Osteoblast (primary cell): ENCODE measurements at places on chromosomes 16 and 17.

GRCh38 chr16:24730914-24731313, 1.5 kb downstream of the TNRC6A start:
- H3K27me3 ChIP-seq: no peaks in the 10 kb centered on the region
- peaks cover 36% of the 10 kb centered on the region for H3K4me1 ChIP-seq
- peak overlapping the region; percentile 89 for H3K4me3 ChIP-seq
- no peak overlapping the region for H3K27ac ChIP-seq
- peaks cover 13% of the 10 kb centered on the region for H3K36me3 ChIP-seq

GRCh38 chr16:89721546-89722391, 432 bp downstream of the ZNF276 start:
- peaks cover 26% of the 10 kb centered on the region for H3K4me1 ChIP-seq
- peak overlapping the region; percentile 52 for H3K27ac ChIP-seq
- peak overlapping the region; percentile 88 for H3K4me3 ChIP-seq
- H3K27me3 ChIP-seq: no peaks in the 10 kb centered on the region
- H3K36me3 ChIP-seq: peaks cover 27% of the 10 kb centered on the region

DNA sequence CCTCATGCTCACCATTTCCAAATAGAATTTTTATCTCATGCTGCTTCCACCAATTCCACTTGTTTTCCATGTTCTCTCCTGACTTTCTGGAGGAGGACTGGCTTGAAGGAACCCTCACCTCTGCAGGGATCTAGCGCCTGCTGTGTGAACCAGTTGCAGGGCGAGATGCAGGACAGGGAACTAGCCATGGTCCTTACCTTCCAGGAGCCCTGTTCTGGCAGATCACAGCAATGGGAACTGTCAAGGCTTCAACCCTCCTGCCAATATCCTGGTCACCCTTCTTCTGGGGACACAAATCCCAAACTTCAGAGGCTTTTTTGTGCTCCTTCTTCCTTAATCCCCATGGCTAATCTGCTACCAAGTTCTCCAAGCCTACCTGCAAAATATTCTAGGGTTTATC, 60.4 kb upstream of the MMP2 start:
- no peak overlapping the region for H3K27ac ChIP-seq
- DNase-seq: no peak
- H3K4me3 ChIP-seq: no peak overlapping the region
- H3K4me1 ChIP-seq: no peaks in the 10 kb centered on the region
- no peaks in the 10 kb centered on the region for H3K36me3 ChIP-seq

DNA sequence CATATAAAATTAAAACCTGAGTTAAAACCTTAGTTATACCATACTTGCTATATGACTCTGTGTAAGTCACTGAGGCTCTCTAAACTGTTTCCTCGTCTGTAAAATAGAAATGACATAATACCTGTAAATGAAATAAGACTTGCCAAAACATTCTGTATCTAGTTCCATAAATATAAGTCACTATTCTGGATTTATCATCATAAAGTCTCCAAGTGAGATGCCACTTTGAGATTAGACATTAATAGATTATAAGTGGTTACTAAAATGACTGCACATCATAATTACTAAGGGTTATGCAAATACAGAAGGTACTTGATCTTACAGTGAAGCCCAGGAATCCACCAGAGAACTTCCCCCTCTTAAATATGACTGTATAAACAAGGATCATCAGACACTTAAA, 12.0 kb upstream of the BRIP1 start:
- no peak overlapping the region for H3K27ac ChIP-seq
- no peak overlapping the region for H3K4me3 ChIP-seq
- H3K4me1 ChIP-seq: no peaks in the 10 kb centered on the region
- no peaks in the 10 kb centered on the region for H3K27me3 ChIP-seq

DNA sequence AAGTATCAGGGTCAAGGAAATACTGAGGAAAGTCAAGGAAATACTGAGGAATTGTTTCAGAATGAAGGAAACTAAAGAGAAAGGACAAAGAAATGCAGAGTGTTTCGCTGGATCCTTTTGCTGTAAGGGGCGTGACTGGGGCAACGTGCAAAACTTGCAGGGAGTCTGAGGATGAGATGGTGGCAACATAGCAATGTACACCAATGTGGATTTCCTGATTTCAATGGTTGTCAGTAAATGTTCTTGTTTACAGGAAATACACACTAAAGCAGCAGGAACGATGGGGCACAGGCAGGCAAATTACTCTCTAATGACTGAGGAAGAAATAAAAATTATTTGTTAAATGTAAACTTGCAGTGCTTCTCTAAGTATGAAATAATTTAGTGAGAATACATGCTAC, 34.4 kb downstream of the ZZEF1 start:
- no peak overlapping the region for H3K27ac ChIP-seq
- no peak for DNase-seq
- no peaks in the 10 kb centered on the region for H3K27me3 ChIP-seq
- H3K4me3 ChIP-seq: no peak overlapping the region
- H3K36me3 ChIP-seq: peaks cover 67% of the 10 kb centered on the region

DNA sequence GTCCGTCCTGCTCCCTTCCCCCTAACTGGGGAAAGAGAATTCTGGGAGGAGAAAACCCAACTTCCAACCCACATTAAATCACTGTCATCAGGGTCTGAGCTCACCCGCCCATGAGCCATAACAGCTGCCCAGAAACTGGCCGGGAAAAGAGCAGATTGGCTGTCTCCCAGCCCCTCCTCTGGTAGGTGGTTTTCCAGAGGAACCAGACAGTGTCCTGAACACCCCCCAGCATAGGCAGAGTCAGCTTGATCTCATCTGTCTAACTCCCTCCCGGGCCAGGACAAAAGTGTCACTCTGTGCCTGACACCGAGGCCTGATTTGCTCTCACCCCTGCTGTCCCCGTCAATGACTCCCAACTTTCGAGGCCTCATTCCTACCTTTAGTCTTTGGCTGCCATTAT, 197.0 kb downstream of the AXIN2 start:
- H3K36me3 ChIP-seq: no peaks in the 10 kb centered on the region
- H3K27ac ChIP-seq: no peak overlapping the region
- peaks cover 1% of the 10 kb centered on the region for H3K4me1 ChIP-seq

GRCh38 chr16:66205287-66206231, 160.9 kb upstream of the CDH5 start:
- H3K4me1 ChIP-seq: peaks cover 29% of the 10 kb centered on the region
- H3K4me3 ChIP-seq: peak overlapping the region; percentile 16
- H3K27ac ChIP-seq: peak overlapping the region; percentile 47
- no peaks in the 10 kb centered on the region for H3K27me3 ChIP-seq
- DNase-seq: no peak
- no peaks in the 10 kb centered on the region for H3K36me3 ChIP-seq

DNA sequence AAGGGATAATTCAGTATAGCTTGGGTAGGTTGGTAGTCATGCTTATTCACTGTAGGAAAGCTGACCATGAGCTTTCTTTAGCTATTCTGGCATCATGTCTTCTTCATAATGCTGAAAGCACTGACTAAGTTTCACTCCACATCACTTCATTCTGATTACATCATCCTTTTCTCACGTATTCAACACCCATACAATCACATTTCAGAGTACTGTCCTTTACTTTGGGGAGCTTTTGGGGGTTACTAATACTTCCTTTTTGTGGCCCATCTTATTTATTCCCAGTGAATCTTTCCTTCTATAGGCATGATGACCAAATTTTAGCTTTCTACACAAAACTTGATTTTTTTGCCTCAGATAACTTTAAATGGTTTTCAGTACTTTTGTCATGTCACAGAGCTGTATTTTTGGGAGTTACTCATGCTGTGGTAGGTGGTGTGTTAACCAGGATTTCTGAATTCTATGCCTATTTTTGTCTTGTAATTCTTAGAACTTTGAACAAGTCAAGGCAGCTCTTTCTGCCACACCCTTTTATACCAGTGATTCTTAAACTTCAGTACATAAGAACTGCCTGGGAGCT, 23.5 kb downstream of the TADA2A start:
- H3K4me3 ChIP-seq: no peak overlapping the region
- H3K27me3 ChIP-seq: no peaks in the 10 kb centered on the region
- H3K36me3 ChIP-seq: peaks cover 37% of the 10 kb centered on the region
- H3K27ac ChIP-seq: peak overlapping the region; percentile 90

- H3K27me3 ChIP-seq: no peaks in the 10 kb centered on the region
- H3K4me3 ChIP-seq: peak overlapping the region; percentile 61
- H3K4me1 ChIP-seq: peaks cover 23% of the 10 kb centered on the region
- peak; percentile 95 for DNase-seq
- H3K27ac ChIP-seq: no peak overlapping the region
- peaks cover 22% of the 10 kb centered on the region for H3K36me3 ChIP-seq
Observed at GRCh38 chr17:4934173-4934979, 2.3 kb downstream of the GP1BA start.

DNA sequence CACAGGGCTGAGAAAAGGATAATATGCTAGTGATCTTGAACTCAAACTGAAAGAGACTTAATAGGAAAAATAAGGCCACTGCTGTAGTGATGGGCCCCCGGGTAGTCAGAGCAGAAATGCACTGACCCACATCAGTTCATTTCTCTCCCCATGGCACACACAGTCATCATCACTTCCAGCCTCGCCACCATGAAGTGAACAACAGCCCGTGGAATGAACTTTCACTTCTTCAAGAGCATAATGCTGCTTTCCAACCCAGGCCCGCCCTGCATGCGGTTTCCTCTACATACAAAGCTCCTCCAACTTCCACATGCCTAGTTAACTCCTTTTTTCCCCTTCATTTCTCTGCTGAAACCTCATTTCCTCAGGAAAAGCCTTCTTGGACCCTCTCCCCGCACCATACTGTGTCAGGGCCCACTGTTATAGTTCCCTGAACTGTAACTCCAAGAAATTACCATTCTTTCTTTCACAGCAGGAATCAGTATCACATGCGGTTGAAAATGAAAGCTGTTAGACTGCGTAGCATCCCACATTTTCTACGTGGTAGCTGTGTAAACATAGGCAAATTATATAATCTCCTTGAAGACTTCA, 65.8 kb upstream of the SMIM36 start:
- H3K36me3 ChIP-seq: no peaks in the 10 kb centered on the region
- H3K4me1 ChIP-seq: peaks cover 25% of the 10 kb centered on the region
- DNase-seq: peak; percentile 74
- peak overlapping the region; percentile 63 for H3K4me3 ChIP-seq

DNA sequence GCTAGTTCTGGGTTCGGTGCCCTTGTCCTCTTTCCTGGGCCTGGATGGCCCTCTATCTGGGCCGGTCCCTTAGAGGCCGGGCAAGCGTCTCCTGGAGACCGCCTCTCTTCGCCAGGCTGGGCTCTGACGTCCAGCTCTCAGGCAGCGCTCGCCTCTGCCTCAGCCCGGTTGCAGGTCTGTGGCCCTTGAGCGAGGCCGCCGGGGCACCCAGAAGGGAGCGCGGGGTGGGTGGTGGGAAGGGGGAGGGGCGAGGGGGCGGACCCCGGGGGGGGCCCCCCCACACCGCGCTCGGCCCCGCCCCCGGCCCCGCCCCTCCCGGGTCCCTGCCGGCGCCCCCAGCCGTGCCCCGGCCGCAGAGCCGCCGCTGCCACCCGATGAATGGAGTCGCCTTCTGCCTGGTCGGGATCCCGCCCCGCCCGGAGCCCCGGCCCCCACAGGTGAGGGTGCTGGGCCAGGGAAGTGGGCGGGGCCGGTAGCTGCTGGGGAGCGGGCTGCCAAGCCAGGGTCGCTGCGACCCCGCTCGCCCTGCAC, at the start of gene ARHGAP23:
ARHGAP23 (plus strand) TSS at position 353 of the 531 bp plus-strand sequence; CDS start at position 375, 22 bp downstream.
- H3K4me1 ChIP-seq: peaks cover 30% of the 10 kb centered on the region
- peak within 1 kb of the TSS; percentile 84 for H3K27ac ChIP-seq
- peak within 1 kb of the TSS; percentile 91 for H3K4me3 ChIP-seq
- H3K36me3 ChIP-seq: no peaks in the 10 kb centered on the region
- peak; percentile 99 for DNase-seq
- H3K27me3 ChIP-seq: no peaks in the 10 kb centered on the region

DNA sequence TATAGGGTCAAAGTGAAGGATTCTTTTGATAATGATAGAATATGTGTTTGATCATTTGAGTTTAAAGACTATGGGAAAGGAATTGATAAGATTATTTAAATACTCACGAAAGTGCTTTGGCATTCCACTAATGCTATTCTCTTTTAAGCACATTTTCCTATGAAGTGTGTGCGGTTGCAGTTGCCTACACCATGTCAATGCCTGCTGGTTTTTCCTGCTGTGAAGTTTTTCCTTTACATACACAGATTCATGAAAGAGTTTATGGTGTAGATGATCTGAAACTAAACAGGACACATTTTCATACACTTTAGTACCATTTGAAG, 78.7 kb downstream of the VMP1 start:
- no peaks in the 10 kb centered on the region for H3K27me3 ChIP-seq
- H3K27ac ChIP-seq: peak overlapping the region; percentile 99
- H3K4me1 ChIP-seq: peaks cover 57% of the 10 kb centered on the region
- no peak for DNase-seq
- peak overlapping the region; percentile 4 for H3K4me3 ChIP-seq

- no peaks in the 10 kb centered on the region for H3K4me1 ChIP-seq
- no peaks in the 10 kb centered on the region for H3K27me3 ChIP-seq
- H3K27ac ChIP-seq: no peak overlapping the region
Observed at GRCh38 chr16:5918567-5919130, 821.1 kb upstream of the EEF2KMT start.
